ENCODE measurements at places on chromosomes 6 and 20.

DNA sequence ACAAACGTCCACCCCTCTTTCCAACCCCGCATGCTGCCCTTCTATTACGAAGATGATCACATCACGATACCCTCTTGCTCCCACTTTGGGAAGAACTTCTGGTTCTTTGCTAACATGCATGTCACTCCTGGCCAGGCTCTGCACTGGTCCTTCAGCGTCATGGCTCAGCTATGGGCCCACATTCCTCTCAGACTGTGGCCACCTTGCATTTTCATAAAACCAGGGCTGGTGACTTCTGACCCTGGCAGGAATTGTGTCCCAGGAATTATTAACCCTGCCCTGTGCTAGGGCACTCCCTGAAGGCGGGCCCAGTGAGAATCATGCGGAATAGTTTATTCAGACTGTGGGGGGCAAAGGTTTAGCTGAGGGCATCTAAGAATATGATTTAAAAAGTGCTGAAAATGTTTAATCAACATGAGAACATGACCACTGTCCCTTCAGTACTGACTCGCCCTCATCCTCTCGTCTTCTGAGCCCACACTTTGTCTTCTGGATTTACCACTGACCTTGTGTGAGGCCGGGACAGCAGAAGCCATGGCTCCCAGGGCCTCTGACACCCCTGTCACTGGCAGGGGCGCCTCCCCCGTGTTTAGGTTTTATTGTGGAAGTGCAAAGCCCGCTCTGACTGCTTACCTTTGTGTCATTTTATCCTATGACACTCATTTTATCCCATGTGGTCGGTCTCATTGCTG is 38.1 kb upstream of the THBS2 start:
- no peak for DNase-seq
- no peak overlapping the region for H3K4me3 ChIP-seq
- H3K27me3 ChIP-seq, result peaks cover 7% of the 10 kb centered on the region
- H3K36me3 ChIP-seq, result no peaks in the 10 kb centered on the region

DNA sequence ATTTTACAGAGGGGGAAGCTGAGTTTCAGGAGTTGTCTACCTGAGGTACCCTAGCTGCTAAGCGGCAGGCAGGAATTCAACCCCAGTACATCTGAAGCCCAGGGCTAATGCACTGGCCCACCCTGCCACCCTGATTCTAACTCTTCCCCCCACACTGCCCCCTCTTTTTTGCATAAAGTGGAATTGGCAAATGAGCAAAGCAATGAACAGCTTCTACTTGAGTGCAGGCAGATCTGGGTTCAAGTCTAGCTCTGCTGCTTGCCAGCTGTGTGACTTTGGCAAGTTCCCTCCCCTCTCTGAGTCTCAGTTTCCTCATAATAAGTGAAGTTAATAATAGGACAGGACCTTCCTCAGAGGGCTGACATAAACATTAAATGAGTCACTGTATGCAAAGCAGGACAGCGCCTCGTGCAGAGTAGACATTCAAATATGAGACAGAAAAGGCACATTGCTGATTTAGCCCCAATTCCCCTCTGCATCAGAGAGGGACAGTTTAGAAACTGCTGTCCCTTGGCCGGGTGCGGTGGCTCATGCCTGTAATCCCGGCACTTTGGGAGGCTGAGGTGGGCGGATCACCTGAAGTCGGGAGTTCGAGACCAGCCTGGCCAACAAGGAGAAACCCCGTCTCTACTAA is 4.7 kb downstream of the ADA start:
- H3K4me3 ChIP-seq, result no peak overlapping the region
- peaks cover 45% of the 10 kb centered on the region for H3K4me1 ChIP-seq
- H3K36me3 ChIP-seq, result no peaks in the 10 kb centered on the region
- peaks cover 5% of the 10 kb centered on the region for H3K27me3 ChIP-seq

DNA sequence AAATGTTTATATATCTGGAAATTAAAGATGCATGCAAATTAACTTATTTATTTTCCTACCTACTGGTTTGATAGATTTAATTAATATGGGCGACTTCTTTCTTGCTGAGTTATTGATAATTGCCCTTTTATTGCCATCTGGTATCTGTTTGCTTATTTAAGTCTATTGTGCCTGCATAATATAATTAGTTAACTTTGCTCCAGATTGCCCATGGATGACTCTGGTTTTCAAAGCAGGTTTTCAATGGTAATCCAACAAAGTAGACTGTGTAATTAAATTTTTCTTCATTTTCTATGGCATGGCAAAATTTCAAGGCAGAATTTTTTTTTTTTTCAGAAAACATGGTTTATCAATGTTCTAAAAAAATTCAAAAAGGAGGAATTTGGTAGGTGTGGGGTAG is 1092.0 kb downstream of the GRIK2 start:
- no peak for DNase-seq
- H3K27ac ChIP-seq, result no peak overlapping the region
- H3K36me3 ChIP-seq, result no peaks in the 10 kb centered on the region
- H3K27me3 ChIP-seq, result no peaks in the 10 kb centered on the region
- no peak overlapping the region for H3K4me3 ChIP-seq
- no peaks in the 10 kb centered on the region for H3K4me1 ChIP-seq

- no peak overlapping the region for H3K4me3 ChIP-seq
- peaks cover 6% of the 10 kb centered on the region for H3K4me1 ChIP-seq
- H3K36me3 ChIP-seq, result no peaks in the 10 kb centered on the region
- H3K27me3 ChIP-seq, result peaks cover 33% of the 10 kb centered on the region
- no peak for DNase-seq
- H3K27ac ChIP-seq, result no peak overlapping the region
Observed at GRCh38 chr20:59371431-59371830, 71.0 kb downstream of the EDN3 start.

DNA sequence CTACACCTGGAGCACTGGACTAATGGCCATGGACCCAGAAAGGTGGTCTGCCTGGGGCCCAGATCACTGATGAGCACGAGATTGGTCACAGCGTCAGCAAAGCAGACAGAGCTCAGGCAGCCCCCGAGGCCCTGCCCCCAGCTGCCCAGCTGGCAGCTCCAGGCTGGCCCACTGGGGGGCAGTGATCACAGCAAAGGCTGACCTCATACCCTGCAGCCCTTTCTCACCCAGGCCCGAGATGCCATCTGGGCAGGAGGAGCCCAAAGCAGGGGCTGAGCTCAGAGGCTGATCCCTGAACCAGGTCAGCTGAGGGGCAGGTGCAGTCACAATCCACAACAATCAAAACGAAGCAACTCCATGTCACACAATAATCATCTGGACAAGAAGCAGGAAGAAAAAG is 4.1 kb downstream of the MAP1LC3A start:
- no peak for DNase-seq
- peaks cover 22% of the 10 kb centered on the region for H3K36me3 ChIP-seq
- H3K27ac ChIP-seq, result no peak overlapping the region
- peaks cover 19% of the 10 kb centered on the region for H3K4me1 ChIP-seq

DNA sequence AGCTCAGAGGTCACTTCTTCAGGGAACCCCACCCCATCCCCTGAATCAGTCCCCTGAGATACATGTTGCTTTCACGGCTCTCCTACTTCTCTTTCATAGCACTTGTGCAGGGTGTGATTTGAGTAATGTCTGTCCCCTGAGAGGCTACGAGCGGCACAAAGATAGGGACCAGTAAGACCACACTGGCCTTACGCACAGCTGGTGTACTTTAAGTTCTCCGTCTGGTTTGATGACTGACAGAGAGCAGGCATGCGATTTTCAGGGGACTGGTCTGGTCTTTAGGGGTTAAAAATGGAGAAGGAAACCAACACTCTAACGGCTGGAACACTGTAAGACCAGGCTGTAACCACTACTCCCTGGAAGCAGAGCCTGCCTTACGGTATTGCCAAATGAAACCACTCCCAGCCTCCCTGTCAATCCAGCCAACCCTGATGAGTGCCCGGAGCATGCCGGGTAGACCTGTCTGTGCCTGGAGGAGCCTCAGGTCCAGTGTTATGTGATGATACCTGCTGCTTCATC is 47.1 kb downstream of the ELMO2 start:
- no peak for DNase-seq
- H3K27me3 ChIP-seq, result no peaks in the 10 kb centered on the region
- H3K4me1 ChIP-seq, result peaks cover 44% of the 10 kb centered on the region
- H3K36me3 ChIP-seq, result peaks cover 4% of the 10 kb centered on the region
- H3K4me3 ChIP-seq, result no peak overlapping the region
- H3K27ac ChIP-seq, result no peak overlapping the region

GRCh38 chr20:63587256-63587655 is 13.2 kb upstream of the HELZ2 start:
- no peak for DNase-seq
- no peaks in the 10 kb centered on the region for H3K27me3 ChIP-seq
- no peak overlapping the region for H3K27ac ChIP-seq
- H3K36me3 ChIP-seq, result peaks cover 16% of the 10 kb centered on the region

GRCh38 chr6:50276771-50277261 is 227.1 kb upstream of the DEFB112 start:
- no peak for DNase-seq
- no peak overlapping the region for H3K27ac ChIP-seq
- peaks cover 10% of the 10 kb centered on the region for H3K27me3 ChIP-seq
- H3K4me1 ChIP-seq, result no peaks in the 10 kb centered on the region
- no peaks in the 10 kb centered on the region for H3K36me3 ChIP-seq

- H3K4me1 ChIP-seq, result no peaks in the 10 kb centered on the region
- H3K27ac ChIP-seq, result no peak overlapping the region
- no peaks in the 10 kb centered on the region for H3K27me3 ChIP-seq
- no peak for DNase-seq
- no peak overlapping the region for H3K4me3 ChIP-seq
Observed at GRCh38 chr6:80548532-80548931, 442.1 kb downstream of the BCKDHB start.

- H3K4me1 ChIP-seq, result no peaks in the 10 kb centered on the region
- DNase-seq, result no peak
- no peak overlapping the region for H3K27ac ChIP-seq
- H3K36me3 ChIP-seq, result no peaks in the 10 kb centered on the region
- H3K27me3 ChIP-seq, result peaks cover 4% of the 10 kb centered on the region
Observed at GRCh38 chr6:146679386-146679785, 80.6 kb downstream of the ADGB start.
